ENCODE measurements at places on chromosomes 2 and 18.

DNA sequence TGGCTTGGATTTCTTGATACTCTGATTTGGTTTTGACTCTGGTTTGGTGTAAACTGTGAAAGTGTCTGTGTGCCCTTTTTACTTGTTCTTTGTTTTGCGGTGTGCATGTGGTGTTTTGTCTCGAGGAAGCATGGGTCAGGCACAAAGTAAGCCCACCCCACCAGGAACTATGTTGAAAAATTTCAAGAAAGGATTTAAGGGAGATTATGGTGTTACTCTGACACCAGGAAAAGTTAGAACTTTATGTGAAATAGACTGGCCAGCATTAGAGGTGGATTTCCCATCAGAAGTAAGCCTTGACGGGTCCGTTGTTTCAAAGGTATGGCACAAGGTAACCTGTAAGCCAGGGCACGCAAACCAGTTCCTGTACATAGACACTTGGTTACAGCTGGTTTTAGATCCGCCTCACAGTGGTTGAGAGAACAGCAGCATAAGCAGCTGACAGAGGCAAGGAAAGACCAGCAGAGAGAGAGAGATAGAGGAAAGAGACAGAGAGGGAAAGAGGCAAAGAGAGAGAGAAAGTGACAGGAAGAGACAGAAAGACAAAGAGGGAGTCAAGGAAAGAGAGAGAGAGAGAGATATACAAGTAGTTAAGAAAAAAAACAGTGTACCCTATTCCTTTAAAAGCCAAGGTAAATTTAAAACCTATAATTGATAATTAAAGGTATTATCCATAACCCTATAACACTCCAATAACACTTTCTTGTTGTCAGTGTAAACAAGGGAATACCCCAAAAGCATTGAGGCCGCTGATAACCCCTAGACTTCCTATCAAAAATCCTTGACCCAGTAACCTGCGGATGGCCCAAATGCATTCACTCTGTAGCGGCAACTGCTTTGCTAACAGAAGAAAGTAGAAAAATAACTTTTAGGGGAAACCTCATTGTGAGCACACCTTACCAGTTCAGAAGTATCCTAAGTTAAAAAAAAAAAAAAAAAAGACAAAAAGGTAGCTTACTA lies 42.6 kb downstream of the TFPI start:
- no peak for DNase-seq

DNA sequence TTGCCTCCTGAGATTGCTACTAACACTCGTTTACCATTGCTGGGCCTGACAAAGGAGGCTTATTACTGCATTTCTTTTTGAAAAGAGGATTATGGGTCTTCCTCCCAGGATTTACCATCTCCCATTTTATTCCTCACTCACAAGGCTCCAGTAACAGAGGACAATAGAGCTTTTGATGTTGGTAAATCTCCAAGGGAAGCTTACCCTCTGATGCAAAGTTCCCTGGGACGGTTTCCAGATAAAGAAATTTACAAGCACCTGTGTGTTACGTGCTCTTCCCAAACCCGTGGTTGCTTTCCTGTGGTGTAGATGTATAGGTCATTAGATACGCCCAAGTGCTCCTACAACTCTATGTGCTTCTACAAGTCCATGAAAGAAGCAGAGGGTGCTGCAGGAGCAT lies 17.1 kb downstream of the VSNL1 start:
- DNase-seq, result no peak

GRCh38 chr2:17309741-17310339 lies 208.4 kb downstream of the RAD51AP2 start:
- DNase-seq, result no peak

DNA sequence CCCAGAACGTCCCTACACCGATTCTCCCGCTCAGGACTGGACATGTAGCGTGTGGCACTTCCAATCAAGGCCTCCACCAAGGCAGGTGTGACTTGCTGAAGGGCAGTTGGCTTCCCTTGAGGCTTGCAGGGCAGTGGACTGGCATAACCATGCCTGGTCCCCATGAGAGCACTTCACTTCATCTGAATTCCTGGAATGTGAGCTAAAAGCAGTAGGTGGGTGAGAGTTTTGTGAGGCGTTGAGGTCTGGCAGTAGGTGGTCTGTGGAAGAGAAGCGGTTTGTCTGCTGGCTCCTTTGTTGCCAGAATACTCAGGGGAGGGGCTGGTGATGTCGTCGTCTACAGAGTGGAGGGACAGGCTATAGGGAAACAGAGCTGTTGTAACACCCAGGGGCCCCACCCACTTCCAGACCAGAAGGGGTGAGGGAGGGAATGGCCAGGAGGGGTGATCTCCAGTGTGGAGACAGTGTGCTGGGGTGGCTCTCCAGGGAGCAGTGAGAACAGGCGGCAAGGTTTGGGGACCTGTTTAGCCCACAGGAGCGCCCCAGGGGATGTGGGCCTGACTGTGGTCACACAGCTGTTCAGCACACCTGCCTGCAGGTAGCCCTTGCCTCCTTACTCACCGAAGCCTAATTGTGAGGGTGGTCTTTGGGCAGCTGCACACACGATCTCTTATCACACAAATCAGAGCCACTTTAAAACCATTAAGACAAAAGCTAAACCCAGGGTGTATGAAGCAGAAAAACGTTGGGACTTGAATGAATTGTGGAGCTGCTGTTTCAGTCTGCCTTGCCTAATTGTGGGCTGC lies 21.5 kb upstream of the ALKAL2 start:
- DNase-seq, result no peak

DNA sequence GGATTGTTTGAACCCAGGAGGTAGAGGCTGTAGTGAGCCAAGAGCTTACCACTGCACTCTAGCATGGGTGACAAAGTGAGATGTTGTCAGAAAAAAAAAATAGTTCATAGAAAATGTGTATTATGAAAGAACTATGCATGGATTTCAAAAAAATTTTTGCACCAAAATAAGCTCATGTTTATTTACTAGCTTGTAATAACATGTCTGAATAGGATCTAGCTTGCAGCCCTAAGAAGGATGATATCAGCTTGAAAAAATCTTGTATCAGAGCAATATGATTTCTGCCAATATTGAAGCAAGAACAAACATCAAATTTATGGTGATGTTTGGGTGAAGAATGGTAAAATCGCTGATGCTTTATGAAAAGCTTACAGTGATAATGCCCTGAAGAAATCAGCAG lies 97.0 kb upstream of the RFX8 start:
- no peak for DNase-seq

- DNase-seq, result no peak
Observed at GRCh38 chr2:234363011-234363487, 133.8 kb downstream of the ARL4C start.

- no peak for DNase-seq
Observed at GRCh38 chr2:239164335-239164871, 236.4 kb downstream of the HDAC4 start.

GRCh38 chr2:235709969-235710879 lies 216.4 kb downstream of the AGAP1 start:
- DNase-seq, result no peak

DNA sequence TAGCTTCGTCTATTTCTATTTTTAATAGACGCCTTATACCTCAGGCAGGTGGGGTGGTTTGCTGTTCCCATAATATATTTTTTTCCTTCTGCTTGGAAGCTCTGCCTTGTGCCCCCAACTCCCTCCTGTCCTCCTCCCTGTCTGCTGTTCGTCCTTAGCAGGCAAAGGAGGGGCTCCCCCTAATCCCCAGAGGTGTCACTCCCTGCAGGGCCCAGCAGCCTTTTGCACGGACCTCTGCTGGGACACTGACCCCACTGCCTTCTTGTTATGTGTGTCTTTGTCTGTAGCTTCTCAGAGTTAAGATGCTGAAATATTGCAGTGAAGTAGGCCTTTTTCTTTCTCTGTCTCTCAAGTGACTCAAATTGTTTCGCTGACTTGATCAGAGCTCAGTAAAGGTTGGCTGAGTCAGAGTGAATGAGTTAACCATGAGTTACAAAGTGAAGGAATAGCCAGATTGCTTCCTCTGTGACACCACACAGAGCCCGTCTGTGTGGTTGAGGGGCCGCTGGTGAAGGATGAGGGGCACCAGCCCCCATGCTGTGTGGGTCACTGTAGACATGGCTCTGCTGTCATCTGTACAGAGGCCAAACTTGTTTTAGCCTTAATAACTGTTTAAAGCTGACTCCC lies 47.7 kb downstream of the PRKCE start:
- DNase-seq, result no peak

GRCh38 chr2:43408407-43409160 lies 182.2 kb upstream of the ZFP36L2 start:
- DNase-seq, result no peak

DNA sequence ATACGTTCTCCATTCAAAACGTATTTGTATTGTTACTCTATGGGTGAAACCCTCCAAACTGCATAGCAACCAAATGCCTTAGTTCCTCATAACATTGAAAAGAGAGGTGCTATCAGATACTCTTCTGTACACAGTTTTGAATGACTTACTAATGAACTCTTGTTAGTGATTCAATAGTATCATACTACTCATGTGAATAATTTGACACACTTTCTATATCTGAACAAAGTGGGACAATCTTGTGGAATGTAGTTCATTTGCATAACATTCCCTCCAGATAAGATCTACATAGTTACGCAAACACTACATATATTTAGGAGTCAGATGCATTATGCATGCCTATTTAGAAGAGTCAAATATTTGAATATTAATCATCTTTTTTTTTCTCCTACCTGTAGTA lies 232.0 kb upstream of the NRXN1 start:
- no peak for DNase-seq

- DNase-seq, result peak; percentile 20
Observed at GRCh38 chr2:174846941-174847938, 83.0 kb upstream of the CHRNA1 start.

DNA sequence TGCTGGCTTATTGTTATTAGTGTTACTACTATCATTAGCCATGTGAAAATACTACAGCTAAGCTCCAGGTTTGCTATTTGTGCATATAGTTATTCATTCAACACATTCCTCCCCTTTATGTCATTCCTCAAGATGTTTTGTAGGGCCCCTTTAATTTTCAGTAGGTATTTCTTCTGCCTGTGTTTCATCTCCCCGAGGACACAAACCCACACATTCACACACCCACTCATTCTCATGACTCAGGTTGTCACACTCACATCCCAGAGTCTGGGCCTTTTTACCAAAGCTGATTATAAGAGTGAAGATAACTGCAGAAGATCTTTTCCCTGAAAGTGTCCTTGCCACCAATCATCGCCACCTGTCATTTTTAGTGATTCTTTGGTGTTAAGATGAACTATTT lies 68.6 kb upstream of the SPOPL start:
- no peak for DNase-seq

GRCh38 chr2:16478434-16479210 lies 187.0 kb downstream of the CYRIA start:
- no peak for DNase-seq

All from amygdala (tissue), 56 donors.